ENCODE measurements at places on chromosomes 4 and X.

GRCh38 chr4:121185960-121186359, 21.8 kb upstream of the TNIP3 start:
- DNase-seq = no peak

- peak; percentile 35 for DNase-seq
These were observed 15.3 kb downstream of the USP46 start for GRCh38 chr4:52643785-52644244.

- peak; percentile 11 for DNase-seq
These were observed 484.5 kb downstream of the IL1RAPL1 start for GRCh38 chrX:29071525-29072320.

DNA sequence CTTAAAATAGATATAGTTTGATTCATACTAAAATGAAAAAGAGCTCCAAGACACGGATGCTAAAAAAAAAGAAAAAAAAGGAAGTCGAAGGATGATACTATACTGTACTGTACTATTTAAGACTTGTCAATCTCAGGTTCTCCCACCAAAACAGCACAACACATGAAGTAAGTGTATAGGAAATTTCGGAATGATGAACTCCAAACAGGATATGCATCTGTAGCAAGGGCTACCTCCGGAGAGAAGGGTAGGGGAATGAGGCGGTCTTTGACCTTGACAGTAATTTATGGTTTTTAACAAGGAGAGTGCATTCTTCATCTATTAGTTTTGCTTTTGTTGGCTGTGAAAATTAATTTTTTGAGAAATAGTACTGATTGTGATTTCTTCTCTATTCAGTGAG, 541 bp upstream of the FIP1L1 start:
- DNase-seq = no peak

DNA sequence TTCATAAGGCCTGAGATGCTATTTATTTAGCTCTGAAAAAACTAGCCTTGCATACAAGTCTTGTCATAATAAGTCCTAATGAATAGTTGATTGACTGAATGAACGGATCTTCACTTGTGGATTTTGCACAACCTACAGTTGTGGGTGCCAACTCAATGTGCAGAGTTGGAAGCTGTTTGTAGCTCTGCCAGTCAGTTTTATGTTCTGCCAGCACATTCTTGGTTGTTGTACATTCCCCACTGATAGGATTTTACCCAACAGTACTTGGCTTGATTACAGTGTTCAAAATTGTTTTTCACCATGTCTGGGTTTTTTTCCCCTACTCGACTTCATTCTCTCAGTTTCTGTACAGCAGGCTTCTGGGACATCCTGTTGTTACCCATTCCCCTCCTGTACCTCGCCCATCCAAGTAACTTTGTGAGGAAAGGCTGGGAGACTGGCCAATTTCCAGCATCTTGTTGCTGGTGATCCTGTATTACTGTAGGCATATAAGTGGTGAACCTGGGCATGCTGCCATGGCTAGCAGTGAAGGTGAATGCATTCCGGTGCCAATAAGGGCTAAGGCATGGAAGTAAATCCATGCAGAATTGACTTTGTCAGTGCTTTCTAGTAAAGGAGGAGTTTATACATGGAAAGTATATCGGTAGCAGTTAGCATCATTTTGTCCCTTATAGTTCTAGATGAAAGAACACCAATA, 22.8 kb downstream of the IL1RAPL1 start:
- DNase-seq = no peak

- DNase-seq = peak; percentile 30
These were observed 94.9 kb downstream of the HDAC8 start for GRCh38 chrX:72477781-72478181.

GRCh38 chrX:154397888-154398667, at the start of gene RPL10:
RPL10 (plus strand) TSS chrX:154398377; CDS start chrX:154398520, 143 bp downstream.
- DNase-seq = peak; percentile 96

GRCh38 chr4:3831529-3832150, 65.5 kb downstream of the ADRA2C start:
- no peak for DNase-seq
